ENCODE measurements at places on chromosomes 7 and 10. TPM values are rescaled to one million over a fixed set of nuclear protein-coding genes. Genes with fewer than 3 reads are reported as not detected.
A peak's percentile ranks its signal among the peaks of the same experiment; 100 is the strongest.

GRCh38 chr10:84925495-84925894 is 597.1 kb downstream of the CCSER2 start:
- DNase-seq = no peak

GRCh38 chr7:132941905-132942304 is 140.0 kb downstream of the CHCHD3 start:
- no peak for DNase-seq

- no peak for DNase-seq
These were observed 1020.1 kb downstream of the NXPH1 start for GRCh38 chr7:9453521-9453920.

- DNase-seq = peak; percentile 92
These were observed 36.9 kb downstream of the ENTPD1 start for GRCh38 chr10:95792874-95793285.

- no peak for DNase-seq
These were observed 119.5 kb downstream of the DOCK4 start for GRCh38 chr7:112086496-112087254.

- no peak for DNase-seq
These were observed at the start of gene ASAH2B for GRCh38 chr10:50739618-50740292. Gene ASAH2B, plus strand, starts transcription at chr10:50739936. Its CDS starts 5,195 bp downstream, at chr10:50745131.

DNA sequence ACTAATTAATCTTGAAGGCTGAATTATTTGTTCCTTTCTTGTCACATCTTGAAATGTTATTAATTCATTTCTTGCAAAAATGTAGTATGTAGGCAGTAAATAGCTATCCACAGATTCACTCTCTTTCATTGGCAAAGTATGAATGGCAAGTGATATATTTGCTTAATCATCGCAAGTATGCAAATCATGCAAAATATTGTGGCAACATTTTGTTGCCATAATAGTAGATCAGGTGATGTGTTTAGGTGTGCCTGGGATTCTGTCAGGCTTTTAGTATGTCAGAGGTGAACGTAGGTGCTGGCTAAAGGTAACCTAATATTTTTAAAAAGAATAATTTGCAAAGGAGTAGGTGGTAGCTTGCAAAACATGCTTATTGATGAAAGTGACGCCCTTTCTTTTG is 5.9 kb downstream of the MAP3K8 start:
- no peak for DNase-seq

DNA sequence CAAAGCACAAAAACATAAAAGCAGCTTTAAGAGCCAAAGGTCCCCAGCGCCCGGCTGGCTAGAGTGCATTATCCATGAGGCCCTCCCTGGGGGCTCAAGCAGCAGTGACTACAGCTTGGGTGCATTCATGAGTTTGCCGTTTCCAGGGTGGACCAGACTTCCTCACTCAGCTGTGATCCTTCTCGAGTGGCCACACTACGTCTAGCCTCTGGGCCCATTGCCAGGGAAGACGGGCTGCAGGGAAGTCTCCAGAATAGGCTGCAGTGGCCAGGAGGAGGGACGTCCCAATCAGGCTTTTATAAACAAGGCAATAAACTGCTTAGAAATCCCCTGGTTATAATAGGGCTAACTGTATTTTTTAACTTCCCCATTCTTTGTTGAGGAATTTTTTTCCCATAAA is 89.4 kb upstream of the C1QL3 start:
- DNase-seq = no peak

DNA sequence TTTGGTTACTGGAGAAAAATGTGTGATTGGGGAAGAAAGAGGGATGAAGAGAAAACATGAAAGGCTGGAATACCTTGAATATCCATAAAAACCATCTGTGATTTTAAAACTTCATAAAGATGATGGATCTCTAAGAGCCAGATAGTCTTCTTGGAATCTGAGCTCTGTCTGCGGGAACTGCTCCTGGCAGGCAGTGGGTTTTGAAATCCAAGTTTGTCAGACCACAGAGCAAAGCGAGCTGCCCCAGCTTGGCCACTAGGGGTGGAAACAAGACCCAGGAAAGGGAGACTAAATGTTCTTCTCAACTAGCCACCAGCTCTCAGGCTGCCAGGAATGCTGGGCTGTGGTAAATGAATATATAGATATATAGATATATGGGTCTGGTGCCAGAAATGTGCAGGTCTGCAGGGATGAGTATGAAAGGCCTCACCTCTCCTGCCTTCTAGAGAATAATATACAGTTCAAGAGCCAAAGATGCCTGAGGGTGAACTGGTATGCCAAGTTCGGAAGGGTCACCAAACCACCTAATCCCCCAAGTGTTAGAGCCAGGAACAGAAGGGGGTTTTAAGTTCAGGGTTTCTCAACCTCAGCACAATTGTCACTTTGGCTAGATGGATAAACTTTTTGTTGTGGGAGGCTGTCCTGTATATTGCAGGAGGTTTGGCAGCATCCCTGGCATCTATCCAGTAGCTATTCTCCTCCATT is 208.8 kb downstream of the KCNMA1 start:
- DNase-seq = no peak

DNA sequence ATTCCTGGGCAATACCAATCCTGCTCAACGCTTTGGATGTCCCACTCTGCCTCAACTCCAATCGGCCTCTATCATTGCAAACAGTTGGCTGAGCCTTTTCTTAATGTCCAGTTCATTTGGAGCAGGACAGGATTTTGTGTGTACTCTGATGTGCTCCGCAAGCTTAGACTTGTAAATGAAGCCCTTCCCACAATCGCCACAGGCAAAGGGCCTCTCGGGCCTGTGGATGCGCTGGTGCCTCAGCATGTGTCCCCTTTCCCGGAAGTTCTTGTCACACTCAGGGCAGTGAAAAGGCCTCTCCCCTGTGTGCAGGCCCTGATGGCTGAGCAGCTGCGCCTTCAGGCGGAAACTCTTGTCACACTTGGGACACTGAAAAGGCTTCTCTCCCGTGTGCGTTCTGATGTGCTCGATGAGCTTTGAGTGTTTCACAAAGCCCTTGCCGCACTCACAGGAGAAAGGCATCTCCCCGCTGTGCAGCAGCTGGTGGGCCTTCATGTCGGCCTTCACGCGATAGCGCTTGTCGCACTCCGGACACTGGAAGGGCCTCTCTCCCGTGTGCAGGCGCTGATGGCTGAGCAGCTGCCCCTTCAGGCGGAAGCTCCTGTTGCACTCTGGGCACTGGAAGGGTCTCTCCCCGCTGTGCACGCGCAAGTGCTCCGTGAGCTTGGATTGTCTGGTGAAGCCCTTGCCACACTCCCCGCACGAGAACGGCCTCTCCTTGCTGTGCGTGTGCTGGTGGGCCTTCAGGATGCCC is 20.0 kb downstream of the ZNF786 start:
- no peak for DNase-seq

GRCh38 chr10:110210674-110211464 is 3.5 kb downstream of the MXI1 start:
- peak; percentile 80 for DNase-seq

The CTAGE4 gene
- not detected for total RNA-seq

- no peak for DNase-seq
These were observed 400.9 kb downstream of the SORCS3 start for GRCh38 chr10:105041956-105042355.

- DNase-seq = no peak
These were observed 14.6 kb downstream of the STX1A start for GRCh38 chr7:73704640-73705550.

- DNase-seq = no peak
These were observed 141.1 kb downstream of the LRMDA start for GRCh38 chr10:75572478-75572877.

DNA sequence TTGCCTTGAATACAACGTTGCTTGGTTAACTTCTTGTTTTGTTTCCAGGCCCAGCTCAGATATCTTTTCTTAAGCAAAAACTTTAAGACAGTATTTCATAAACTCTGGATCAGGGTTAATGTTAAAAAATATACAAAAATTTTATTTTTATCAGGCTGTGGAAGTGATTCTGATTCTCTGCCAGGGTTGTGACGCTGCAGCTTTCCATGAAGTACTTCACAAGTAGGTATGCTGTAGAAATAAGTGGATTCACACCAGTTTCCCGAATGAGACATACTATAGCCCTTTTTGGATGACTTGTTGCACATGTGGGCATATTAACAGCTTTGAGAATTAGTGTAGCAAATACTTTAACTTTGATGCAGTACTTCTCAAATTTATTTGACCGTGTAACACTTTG is 70.1 kb downstream of the CDK14 start:
- DNase-seq = no peak

The ADRB1 gene
- 0.05 TPM for total RNA-seq

GRCh38 chr7:17369691-17370426 is 71.4 kb downstream of the AHR start:
- DNase-seq = no peak

GRCh38 chr10:52353205-52353604 is 39.1 kb downstream of the DKK1 start:
- DNase-seq = no peak

GRCh38 chr10:44979281-44980191 is 927 bp upstream of the DEPP1 start:
- DNase-seq = no peak

GRCh38 chr7:157010588-157011332 is at the start of gene MNX1:
Gene MNX1, minus strand, starts transcription at chr7:157010663. Its CDS starts 313 bp downstream, at chr7:157010350.
- DNase-seq = no peak

DNA sequence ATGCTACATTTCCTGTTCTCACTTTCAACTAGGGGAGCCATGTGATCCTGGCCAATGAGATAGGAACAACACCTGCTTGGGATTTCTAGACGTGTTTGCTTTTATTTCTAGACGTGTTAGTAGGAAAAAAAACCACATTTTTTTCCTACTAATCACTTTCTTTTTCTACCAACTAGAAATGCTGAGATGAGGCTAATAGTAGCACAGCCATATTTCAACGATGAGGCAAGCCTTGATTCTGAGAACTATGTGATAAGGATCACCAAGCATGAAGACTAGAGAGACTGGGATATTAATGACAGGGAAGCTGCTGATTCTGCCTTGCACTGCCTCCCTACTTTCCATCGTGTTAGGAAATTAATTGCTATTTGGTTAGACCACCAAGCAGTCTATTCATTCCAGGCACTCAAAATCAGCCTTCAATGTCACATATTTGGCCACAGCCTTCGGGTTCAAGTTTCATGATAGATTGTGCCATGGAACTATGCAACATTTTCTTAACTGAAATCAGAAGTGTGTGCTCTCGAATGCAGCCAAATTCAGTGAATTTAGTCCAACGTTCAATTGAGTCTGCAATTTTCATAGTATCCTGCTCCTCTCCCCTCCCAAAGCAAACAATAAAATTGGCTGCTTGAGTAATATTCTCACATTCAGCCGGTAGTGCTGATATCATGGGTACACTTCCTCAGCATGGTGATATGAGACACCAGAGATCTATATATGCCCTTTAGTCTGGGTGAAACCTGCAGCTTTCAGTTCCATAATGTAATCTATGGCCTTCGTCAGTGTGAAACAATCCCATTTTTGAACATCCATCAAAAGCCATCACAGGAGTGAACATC is 98.1 kb downstream of the GPR37 start:
- DNase-seq = no peak

The CACNB2 gene
- total RNA-seq = not detected

- DNase-seq = no peak
These were observed 74.6 kb upstream of the KIF5B start for GRCh38 chr10:32130788-32131187.

DNA sequence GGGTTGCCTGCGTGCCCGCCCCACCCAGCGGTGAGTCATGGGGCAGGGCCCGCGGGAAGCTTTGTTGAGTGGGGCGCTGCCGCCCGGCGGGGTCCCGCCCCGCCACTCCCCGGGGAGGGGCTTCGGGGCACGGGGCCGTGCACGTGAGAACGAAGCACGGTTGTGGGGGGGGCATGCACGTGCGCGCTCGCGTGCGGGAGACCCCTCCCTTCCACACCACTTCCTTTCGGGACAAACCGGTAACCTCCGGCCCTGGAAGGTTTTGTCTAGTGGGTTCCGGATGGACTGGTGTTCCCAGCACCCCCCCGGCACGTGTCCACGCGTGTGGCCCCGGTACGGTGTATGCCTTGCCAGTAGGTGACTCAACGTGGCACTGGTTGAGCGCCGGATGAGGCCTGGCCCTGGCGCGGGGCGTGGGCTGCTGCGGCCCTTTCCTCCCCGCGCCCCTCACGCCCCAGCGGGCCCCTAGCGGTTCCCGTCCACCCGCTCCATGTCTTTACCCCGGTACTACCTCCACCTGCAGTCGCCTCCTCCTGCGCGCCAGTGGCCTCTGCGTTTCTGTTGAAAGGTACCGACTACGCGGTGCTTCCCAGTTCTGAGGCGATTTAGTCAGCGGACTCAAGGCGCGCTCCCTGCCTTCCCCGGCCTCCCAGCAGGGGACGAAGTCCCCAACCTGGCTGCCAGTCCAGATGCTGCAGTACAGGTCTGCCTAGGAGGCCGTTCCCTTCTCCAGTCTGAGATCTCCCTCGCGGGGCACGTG is 3.1 kb downstream of the ADIRF start:
- no peak for DNase-seq

- DNase-seq = no peak
These were observed 408.7 kb upstream of the ADARB2 start for GRCh38 chr10:2145926-2146478.

DNA sequence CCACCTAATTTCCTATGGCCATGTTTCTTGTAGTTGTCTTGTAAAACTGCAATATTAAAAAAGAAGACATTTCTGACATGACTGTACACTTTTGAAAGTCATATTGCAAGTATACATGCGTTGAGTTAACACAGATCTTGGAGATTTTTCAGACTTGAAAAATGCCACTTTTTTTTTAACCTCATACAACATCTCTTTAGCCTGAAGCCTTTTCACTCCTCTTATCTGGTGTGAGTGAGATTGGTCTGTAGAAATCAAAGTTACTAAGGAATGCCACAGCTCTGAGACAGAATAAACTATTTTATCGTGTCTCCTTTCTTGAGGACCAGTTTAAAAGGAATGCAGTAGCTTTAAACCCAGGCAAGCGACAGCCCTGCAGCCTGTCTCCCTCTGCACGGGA is 43.9 kb upstream of the NEUROD6 start:
- DNase-seq = no peak

DNA sequence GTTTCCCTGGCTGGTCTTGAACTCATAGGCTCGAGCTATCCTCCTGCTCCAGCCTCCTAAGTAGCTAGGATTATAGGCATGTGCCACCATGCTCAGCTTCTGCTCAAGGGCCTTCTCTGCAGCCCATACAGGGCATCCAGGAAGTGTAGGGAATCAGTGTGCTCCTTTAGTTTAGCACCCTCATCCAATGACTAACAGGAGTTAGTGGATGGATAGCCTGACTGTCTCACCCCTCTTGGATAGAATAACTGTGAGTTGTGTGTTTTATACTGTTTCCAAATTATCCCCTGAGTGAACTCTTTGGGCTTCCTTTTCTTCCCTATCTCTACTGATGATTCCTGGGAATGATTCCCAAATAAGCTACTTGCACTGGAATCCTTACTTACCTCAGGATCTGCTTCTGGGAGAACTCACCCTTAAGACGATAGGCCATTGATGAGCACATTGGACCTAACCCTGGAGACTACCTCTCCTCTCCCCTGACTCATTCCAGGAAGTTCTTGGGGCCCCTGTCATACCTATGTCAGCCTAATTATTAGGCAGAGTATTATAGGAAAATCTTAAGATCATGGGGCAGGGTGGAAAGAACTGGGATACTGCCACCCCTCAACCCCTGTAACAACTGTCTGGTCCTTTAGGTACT is 18.5 kb downstream of the STRIP2 start:
- no peak for DNase-seq
